ENCODE measurements at places on chromosomes 16 and 17.

DNA sequence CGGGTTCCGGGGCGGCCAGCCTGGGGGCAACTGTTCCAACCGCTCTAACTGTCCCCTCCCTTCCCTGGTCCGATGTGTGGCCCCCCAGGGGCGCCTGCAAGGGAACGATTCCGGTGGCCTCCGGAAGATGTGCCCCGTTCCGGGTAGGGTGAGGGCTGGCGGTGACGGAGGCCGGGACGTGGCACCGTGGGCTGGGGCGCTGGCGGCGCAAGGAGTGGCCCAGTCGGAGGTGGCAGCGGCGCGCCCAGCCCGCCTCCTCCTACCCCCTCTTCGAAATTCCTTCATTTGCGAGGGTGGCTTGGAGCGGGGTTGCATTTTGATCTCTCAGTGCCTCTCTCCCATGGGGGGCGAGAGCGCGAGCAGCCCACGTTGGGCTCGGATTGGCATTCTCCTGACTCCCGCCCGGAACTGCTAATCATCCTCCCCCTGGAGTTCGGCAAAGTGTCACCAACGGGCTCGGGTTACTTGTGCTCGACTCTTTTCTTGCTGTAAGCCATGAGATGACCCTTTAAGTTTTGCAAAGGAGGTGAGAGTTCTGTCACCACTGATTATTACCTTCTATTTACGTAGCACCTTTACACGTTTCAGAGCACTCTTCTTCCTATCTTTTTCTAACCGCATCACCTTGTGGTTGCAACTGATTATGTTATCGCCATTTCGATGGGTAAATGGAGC, 622 bp downstream of the NDEL1 start:
- peak; percentile 74 for DNase-seq

DNA sequence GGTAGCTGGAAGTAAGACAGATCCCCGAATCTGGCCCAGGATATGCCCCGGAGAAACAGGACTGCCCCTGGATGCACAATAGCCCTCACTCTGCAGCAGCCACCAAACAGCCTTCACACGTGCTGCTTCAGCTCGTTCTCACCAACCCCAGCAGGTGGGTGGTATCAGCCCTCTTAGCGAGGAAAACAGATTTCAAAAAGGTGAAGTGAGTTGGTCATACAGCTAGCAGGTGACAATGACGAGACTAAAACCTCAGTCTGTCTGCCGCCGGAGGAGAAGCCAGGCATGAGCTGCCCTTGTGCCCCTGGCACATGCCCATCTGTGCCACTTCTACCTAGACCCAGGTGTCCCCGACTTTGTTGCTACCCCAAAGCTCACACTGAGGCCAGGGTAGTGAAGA, 92.4 kb downstream of the YPEL2 start:
- no peak for DNase-seq

GRCh38 chr16:50234771-50235556, 31.4 kb upstream of the ADCY7 start:
- DNase-seq: no peak

DNA sequence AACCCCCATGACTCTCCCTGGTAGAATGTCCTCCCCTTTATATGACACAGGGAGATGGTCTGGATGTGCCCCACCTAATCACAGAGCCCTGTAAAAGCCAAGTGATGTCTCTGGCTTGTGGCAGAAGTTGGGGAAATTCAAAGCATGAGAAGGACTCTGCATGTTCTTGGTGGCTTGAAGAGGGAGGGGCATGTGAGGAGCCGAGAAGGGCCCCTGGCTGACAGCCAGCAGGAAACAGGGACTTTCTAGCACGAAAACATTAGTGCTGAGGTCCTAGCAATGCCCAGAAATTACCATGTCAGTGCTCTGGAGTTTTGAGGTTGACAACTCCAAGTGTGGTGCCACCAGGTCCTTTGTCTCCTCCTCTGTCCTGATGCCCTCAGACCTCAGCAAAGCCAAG, 75.9 kb downstream of the USP22 start:
- DNase-seq: no peak

DNA sequence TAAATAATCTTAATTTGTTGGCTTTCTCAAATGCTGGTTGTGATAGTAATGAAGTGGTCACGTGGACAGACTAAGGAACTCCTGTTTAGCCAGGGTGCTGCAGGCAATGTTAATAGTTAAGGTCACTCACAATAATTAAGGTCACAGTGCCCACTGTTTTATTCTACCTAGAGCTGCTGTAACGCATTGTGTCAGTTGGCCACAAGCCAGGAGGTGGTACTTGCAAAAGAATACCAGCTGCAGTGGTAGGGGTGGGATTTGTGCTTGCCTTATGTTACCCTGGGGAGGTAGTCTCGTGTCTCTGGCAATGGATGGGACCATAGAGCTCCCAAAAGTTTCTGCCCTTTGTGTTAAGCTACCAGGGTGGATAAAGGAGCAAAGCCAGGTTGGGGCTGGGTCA, 969.1 kb upstream of the CDH8 start:
- no peak for DNase-seq

DNA sequence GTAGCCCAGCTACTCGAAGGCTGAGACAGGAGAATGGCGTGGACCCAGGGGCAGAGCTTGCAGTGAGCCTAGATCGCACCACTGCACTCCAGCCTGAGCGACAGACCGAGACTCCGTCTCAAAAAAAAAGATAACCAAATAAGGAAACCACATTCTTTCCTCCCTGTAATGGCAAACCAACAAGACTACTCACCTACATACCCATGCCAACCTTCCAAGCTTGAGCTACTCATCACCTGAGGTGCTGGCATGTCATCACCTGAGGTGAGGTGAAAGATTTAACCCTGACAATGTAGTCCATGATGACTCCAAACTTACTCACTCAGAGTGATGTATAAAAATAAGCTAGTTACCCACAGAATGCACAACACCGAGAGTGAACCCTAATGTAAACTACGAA, 85.2 kb downstream of the SMG6 start:
- no peak for DNase-seq

GRCh38 chr17:44492706-44493272, 10.4 kb downstream of the GPATCH8 start:
- no peak for DNase-seq

GRCh38 chr16:566475-567372, at the start of gene NHLRC4:
NHLRC4 (plus strand) TSS chr16:567005; CDS start chr16:568048, 1,043 bp downstream.
- peak; percentile 83 for DNase-seq

DNA sequence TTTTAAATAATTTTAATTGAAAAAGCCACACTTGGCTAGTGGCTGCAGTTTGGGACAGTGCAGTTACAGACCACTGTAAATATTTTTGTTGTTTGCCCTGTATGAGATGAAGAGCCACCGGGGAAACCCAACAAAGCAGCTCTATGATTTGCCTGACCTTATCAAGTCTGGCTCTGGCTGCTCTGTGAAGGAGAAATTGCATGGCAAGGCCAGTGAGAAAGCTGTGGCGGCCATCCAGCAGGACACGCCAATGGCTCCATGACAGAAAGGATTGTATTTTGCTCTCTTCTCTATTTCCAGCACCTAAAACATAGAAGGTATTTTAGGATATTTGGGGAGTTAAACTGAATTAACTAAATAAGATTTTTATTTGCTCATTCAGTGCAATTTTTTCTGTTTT, 330.0 kb upstream of the DYNLRB2 start:
- peak; percentile 62 for DNase-seq

- DNase-seq: no peak
These were observed 786 bp upstream of the CDK5RAP3 start for GRCh38 chr17:47969930-47970724.

DNA sequence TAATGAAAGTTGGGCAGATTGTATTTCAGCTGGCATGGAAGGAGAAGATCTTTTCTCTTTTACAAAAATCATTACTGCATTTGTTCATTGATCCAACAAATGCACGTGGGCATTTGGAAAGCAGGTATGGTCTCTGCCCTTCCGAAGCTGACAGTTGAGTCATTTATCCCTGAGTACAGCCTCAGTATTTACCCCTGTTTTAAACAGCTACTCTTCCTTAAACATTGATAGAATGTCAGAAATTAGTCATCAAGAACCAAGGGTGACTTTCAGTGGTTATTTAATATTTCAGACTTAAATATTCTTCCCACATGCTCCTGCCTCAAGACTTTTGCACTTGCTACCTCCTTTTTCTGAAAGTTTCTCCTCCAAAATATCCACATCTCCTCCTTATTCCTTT, 226.7 kb upstream of the HSBP1 start:
- no peak for DNase-seq

- no peak for DNase-seq
These were observed 94.1 kb downstream of the OMG start for GRCh38 chr17:31202968-31203367.

- no peak for DNase-seq
These were observed 13.5 kb upstream of the CBX8 start for GRCh38 chr17:79810130-79811010.

DNA sequence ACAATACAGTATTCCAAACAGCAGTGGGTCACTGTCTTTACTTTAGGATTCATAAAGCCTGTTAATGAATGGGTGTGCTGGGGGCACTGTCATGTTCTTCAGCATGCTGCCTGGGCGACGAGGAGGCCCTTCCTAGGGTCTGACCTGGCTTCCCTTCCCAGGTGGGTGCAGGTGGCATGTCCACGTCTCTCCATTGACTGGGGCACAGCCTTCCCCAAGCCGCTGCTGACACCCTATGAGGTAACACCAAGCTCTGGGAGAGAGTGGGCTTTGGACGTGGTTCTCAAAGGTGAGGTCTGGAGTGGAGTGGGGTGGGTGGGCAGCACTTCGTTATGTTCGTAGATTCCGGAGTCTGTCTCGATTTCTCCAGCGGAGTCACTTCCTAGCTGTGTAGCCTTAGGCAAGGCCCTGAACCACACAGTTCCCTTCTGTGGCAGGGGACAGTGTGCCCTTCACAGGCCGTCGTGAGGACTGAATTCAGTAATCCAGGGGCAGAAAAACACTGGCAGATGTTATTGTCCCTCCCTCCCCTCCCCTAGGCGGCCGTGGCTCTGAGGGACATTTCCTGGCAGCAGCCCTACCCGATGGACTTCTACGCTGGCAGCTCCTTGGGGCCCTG, 771 bp upstream of the OVCA2 start:
- no peak for DNase-seq

DNA sequence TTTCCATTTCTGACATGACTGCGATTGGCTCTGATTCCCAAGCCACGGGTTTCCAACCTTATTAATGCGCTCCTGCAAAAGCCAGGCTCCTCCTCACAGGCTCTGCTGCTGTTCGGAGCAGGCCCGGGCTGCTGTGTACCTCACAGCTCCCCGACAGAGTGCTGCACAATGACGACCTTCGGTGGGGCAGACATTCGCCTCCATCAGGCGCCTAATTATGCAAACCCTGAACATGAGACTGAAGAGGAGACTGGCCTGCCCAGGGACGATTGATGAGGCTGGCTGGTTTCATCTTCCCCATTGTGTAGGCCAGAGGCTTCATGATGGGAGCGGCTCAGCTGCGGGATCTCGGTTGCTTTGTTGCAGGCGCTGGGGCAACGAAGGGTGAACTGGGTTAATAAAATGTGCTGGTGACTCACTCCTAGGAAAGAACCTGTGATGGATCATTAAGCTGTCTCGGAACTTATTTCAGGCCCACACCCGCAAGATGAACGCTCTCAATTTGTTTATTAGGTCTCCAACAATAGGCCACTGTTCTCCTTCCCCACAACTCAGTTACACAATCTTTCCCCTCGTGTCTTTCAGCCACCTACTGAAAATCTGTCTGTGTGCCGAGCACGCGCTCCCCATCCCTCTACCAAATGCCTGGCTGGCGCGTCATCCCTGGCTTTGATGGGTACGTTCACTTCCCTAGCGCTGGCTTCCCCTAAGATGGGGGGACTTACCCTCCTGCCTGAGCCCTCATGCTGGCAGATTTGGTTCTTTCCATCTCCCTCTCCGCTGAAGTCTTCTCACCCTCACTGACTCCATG, 27.2 kb upstream of the TOB1 start:
- no peak for DNase-seq

DNA sequence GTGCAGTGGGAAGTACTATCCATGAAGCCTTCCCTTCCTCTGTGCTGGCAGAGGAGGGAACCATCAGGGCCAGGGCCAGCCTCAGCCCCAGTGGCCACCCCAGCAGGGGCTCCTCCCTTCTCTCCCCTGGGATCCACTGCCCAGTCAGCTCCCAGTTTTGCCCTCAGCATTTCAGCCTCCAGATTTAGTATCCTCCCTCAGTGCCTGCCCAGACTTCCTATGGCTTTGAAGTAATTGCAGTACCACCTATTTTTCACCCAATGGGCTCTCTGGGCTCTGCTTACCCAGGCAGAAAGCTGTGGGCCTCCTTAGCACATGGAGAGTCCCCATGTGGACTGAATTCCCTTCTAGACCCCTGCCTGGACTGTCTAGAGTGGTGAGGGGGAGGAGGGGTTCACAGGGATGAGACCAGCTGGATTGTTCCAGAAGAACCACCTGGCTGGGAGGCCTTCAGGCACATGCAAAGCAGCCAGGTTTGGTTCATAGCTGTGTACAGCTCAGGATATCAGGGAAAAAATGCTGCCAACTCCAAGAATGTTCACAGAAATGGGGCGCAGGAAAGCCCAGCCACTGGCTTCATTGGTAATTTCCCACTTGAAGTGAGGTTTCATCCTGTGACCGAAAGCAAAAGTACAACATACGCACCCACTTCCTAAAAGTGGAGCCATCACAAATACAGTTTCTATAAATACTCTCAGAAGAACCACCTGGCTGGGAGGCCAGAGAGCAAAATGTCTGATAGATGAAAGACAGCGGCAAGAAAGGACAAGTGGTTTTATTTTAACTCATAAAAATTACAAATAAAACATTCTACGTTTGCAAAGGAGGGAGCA, 15.2 kb upstream of the HERPUD1 start:
- DNase-seq: no peak

DNA sequence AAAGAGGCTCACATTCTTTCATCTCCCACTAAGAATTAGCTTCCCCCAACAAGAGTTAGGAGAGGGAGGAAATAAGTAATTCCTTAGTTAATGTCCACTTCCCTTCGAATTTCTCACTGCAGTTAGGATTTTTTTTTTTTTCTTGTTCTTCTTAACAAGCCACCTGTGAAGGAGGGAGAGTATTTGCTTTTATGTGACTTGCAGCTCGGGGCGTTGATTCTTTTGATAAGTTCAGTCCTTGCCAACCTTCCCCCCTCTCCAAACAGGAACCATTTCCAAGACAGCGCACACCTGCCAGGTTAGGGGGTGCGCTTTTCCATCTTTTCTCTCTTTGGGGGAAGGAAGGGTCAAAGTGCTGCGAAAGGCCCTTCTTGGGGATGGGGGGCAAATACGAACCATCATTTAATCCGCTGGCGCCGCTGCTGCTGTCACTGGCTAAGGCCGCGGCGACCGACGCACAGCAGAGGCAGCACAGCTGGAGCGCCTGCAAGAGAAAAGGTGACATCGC, 758 bp downstream of the ADAMTS18 start:
- DNase-seq: no peak

- no peak for DNase-seq
These were observed 5.0 kb downstream of the TPSAB1 start for GRCh38 chr16:1245452-1246020.

DNA sequence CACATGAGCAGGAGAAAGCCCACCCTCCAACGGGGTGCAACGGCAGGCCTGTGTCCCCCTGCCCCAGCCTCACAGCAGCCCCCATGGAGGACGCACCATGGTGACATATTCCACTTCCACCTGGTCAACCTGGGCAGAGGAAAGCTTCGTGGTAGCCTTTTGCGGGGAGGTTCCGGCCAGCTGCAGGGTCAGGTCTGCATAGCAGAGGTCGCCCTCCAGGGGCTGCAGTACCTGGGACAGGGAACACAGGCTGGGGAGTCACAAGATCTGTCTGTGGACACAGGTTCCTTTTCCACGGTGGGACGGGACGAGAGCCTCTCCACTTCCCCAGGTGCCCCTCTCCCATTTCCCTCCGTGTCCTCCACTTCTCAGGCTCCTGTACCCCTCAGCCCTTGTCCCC, 17.1 kb downstream of the CD300LF start:
- DNase-seq: no peak

Data from right atrium auricular region (tissue), 2 donors.